T-helper 17 cell (primary cell): ENCODE measurements at places on chromosomes 3 and 15.
A peak's percentile ranks its signal among the peaks of the same experiment; 100 is the strongest.

- H3K36me3 ChIP-seq = no peaks in the 10 kb centered on the region
- no peak for DNase-seq
- H3K27me3 ChIP-seq = peaks cover 34% of the 10 kb centered on the region
- H3K27ac ChIP-seq = no peak overlapping the region
- no peak overlapping the region for H3K4me3 ChIP-seq
- no peaks in the 10 kb centered on the region for H3K4me1 ChIP-seq
These were observed 90.3 kb downstream of the ASB7 start for GRCh38 chr15:100692671-100693070.

- peaks cover 14% of the 10 kb centered on the region for H3K36me3 ChIP-seq
- H3K27ac ChIP-seq = peak overlapping the region; percentile 37
- H3K4me1 ChIP-seq = peaks cover 25% of the 10 kb centered on the region
- no peaks in the 10 kb centered on the region for H3K27me3 ChIP-seq
These were observed 70.9 kb downstream of the AAGAB start for GRCh38 chr15:67183443-67184169.

DNA sequence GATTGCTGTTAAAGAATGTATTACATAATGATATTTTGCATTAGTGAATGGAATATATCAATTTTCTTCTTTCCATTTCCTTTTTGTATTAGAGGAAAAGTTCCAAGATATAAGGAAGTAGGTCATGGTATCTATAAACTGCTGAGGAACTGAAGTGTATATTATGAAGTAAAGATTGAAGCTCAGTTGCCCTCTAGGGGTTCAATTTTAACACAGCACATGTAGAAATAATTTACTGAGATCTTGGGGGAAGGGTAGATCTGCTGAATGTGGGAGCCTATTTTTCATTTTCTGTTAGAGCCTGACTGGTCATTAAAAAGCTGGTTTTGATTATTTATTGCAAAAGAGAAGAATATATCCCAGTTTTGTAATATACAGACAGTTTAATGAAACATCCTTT lies 45.2 kb downstream of the CMC1 start:
- H3K27me3 ChIP-seq = no peaks in the 10 kb centered on the region
- H3K4me3 ChIP-seq = no peak overlapping the region
- DNase-seq = no peak
- H3K36me3 ChIP-seq = no peaks in the 10 kb centered on the region
- peaks cover 11% of the 10 kb centered on the region for H3K4me1 ChIP-seq

- no peak for DNase-seq
- no peak overlapping the region for H3K4me3 ChIP-seq
- H3K27me3 ChIP-seq = peaks cover 5% of the 10 kb centered on the region
- no peaks in the 10 kb centered on the region for H3K36me3 ChIP-seq
These were observed 83.7 kb upstream of the COL6A6 start for GRCh38 chr3:130433306-130433705.

GRCh38 chr3:122299872-122300460 lies 25.1 kb upstream of the CSTA start:
- peak; percentile 32 for DNase-seq
- H3K36me3 ChIP-seq = no peaks in the 10 kb centered on the region
- no peak overlapping the region for H3K4me3 ChIP-seq
- H3K4me1 ChIP-seq = peaks cover 10% of the 10 kb centered on the region
- peak overlapping the region; percentile 46 for H3K27ac ChIP-seq

GRCh38 chr15:85974742-85975141 lies 104.9 kb upstream of the AGBL1 start:
- H3K4me1 ChIP-seq = peaks cover 4% of the 10 kb centered on the region
- H3K36me3 ChIP-seq = peaks cover 2% of the 10 kb centered on the region
- DNase-seq = no peak
- no peak overlapping the region for H3K4me3 ChIP-seq
- H3K27me3 ChIP-seq = peaks cover 21% of the 10 kb centered on the region

DNA sequence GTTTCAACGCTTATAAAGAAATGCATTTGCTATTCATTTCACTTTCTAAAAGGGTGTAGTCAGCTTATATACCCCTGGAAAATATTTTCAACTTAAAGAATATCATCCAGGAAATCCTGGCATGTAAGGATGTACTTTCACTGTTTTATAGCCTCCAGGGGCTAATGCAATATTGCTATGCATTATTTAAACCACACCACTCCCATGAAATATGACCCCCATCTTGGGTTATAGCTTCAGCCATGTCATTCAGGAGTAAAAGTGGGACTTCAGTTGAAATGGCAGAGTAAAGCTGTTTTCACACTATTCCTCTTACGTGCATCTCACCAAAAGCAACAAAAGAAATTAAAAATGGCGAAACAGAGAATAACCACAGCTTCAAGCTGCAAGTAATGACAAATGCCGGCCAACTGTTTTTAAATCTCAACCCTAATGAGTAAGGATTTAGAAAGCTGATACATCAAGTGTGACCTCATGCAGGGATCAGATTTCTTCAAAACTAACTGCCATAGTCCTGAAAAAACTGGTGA lies 84.5 kb downstream of the COL6A6 start:
- no peaks in the 10 kb centered on the region for H3K4me1 ChIP-seq
- no peak for DNase-seq
- H3K36me3 ChIP-seq = no peaks in the 10 kb centered on the region
- no peak overlapping the region for H3K4me3 ChIP-seq

- H3K4me3 ChIP-seq = peak overlapping the region; percentile 76
- H3K4me1 ChIP-seq = peaks cover 7% of the 10 kb centered on the region
- peaks cover 47% of the 10 kb centered on the region for H3K27me3 ChIP-seq
- DNase-seq = no peak
These were observed 154.7 kb upstream of the GOLIM4 start for GRCh38 chr3:168250415-168250861.

DNA sequence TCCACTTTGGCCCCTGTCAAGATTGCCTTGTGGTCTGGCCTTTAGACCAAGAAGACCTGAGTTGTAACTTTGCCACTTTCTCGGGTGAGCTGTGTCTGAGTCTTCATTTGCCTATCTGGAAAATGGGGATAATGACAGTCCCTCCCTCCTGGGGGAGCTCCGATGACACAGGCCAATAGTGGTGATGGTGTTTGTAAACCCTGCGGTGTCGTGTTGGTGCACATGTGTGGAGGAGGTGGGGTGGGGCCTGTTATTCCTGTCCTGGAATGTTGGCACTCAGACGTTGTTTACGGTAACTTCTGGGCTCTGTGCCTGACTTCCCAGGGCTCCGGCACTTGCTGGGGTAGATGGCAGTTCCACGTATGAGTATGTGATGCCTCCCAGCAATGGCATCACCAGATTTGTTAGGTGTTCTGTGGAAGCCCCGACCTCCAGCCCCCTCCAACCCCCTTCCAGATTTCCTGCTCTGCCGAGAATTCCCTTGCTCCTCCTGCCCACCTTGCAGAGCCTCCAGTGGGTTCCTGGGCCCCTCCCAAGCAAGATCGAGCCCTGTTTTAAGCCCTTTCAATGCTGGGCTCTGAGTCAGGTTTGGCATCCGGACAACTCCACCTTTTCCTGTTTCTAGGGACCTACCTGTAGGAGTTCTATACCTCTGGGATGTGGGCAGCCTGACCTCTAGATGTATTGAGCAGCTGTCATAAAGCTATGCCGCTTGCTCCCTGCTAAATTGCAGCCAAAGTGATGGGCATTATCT lies 31.4 kb downstream of the HRH1 start:
- H3K4me3 ChIP-seq = no peak overlapping the region
- peaks cover 2% of the 10 kb centered on the region for H3K36me3 ChIP-seq
- no peak for DNase-seq

- H3K4me1 ChIP-seq = peaks cover 3% of the 10 kb centered on the region
- H3K36me3 ChIP-seq = peaks cover 3% of the 10 kb centered on the region
- H3K27me3 ChIP-seq = no peaks in the 10 kb centered on the region
- H3K27ac ChIP-seq = no peak overlapping the region
- no peak overlapping the region for H3K4me3 ChIP-seq
- no peak for DNase-seq
These were observed 12.5 kb downstream of the OXNAD1 start for GRCh38 chr3:16277471-16277870.

DNA sequence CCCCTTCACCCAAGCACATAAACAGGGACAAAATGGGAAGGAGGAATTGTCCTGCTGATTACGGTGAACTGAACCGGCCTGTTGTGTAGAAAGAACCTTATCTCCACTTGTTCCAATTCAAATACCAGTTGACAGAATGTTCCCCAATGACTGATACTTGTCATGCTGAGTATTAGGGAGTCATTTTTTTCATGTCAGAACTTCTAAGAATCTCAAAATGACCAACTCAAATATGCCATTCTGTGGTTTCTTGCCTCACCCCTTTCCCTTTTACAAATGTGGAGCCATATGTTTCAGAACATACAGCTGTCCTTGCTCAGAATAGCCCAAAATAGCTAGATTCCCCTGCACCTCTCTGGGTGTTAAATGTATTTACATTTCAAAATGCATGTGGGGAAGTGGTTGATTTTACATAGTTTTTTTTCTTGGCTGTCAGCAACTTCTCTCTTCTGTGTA lies 405.9 kb upstream of the TBL1XR1 start:
- H3K27me3 ChIP-seq = no peaks in the 10 kb centered on the region
- H3K4me1 ChIP-seq = peaks cover 43% of the 10 kb centered on the region
- H3K27ac ChIP-seq = peak overlapping the region; percentile 66
- DNase-seq = no peak
- H3K36me3 ChIP-seq = no peaks in the 10 kb centered on the region
- no peak overlapping the region for H3K4me3 ChIP-seq

DNA sequence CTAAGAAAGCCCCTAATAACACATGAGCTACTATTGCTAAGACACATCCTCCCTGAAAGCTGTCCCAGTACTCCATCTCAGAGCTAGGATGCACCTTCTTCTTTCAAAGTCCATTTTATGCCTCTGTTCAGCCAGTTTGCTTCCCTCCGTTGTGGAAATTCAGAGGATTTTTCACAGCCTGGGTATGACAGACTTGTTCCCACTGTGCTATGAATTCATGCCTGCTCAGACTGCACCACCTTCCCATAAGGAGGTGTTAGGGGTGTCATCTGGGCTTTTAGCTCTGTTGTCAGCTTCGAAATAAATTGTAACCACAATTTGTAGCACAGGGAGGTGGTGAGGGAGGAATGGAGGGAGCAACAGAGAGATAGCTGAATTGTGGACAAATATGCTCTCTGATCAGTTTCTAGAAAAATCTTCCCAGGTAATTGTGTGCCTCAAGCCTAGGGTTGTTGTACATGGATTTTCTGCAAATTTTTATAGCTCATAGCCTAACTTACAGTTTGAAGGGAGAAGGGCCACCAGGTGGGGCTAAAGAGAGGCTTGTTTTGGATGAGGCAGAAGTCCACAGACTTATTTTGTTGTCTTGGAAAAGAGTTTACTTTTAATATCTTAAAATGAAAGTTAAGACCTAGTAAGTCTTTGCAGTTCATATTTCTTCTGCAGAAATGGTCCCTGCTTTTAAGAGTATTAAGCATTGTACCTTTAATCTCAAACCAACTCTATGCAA lies 462.0 kb downstream of the PDCD6IP start:
- no peaks in the 10 kb centered on the region for H3K4me1 ChIP-seq
- H3K27ac ChIP-seq = no peak overlapping the region
- H3K36me3 ChIP-seq = no peaks in the 10 kb centered on the region
- DNase-seq = no peak

DNA sequence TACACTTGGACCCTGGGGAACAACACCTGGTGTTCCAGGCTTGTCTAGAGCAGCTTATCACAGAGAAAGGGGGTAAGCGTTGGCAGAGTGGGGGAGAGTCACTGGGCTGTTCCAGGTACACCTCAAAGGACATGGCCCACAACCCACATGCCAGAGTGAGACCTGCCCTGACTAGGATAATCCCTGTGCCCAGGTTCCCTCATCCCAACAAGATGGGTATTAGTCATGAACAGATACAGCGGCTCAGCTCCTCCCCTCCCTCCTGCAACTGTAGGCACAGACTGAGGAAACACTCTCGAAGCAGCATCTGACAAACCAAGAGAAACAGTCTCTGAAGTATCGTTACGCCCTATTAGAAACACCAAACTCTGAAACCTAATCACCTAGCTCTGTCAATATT lies 32.1 kb upstream of the RPS17 start:
- no peak overlapping the region for H3K27ac ChIP-seq
- H3K27me3 ChIP-seq = peaks cover 51% of the 10 kb centered on the region
- DNase-seq = no peak
- H3K36me3 ChIP-seq = peaks cover 8% of the 10 kb centered on the region
- no peak overlapping the region for H3K4me3 ChIP-seq
- peaks cover 2% of the 10 kb centered on the region for H3K4me1 ChIP-seq

GRCh38 chr3:145903472-145904013 lies 257.4 kb downstream of the PLOD2 start:
- no peaks in the 10 kb centered on the region for H3K36me3 ChIP-seq
- no peak overlapping the region for H3K27ac ChIP-seq
- H3K4me1 ChIP-seq = no peaks in the 10 kb centered on the region
- no peaks in the 10 kb centered on the region for H3K27me3 ChIP-seq

DNA sequence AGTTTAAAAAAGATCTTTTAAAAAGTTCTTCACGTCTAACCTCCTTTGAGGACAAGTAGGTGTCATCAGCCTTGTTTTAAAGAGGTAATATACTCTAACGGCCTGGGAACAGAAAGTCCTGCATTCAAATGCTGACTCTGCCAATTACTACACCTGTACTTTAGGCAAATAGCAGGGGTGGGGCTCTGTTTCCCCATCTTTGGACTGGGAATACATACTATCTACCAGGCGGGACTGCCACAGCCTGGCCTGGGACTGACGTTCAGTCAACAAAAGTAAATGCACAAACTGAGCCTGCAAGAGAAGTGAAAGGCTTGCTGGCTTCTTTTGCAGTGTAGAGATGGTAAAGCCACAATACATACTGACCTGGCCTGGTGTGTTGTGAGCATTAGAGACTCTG lies 107.6 kb upstream of the SPATA12 start:
- peaks cover 2% of the 10 kb centered on the region for H3K4me1 ChIP-seq
- H3K36me3 ChIP-seq = no peaks in the 10 kb centered on the region
- no peak for DNase-seq
- no peak overlapping the region for H3K27ac ChIP-seq
- H3K27me3 ChIP-seq = no peaks in the 10 kb centered on the region

GRCh38 chr3:38137615-38138348 lies 679 bp upstream of the MYD88 start:
- peak overlapping the region; percentile 99 for H3K4me3 ChIP-seq
- H3K27me3 ChIP-seq = no peaks in the 10 kb centered on the region
- H3K4me1 ChIP-seq = peaks cover 62% of the 10 kb centered on the region
- no peak for DNase-seq
- peak overlapping the region; percentile 97 for H3K27ac ChIP-seq

- H3K27ac ChIP-seq = no peak overlapping the region
- no peak for DNase-seq
- H3K36me3 ChIP-seq = peaks cover 3% of the 10 kb centered on the region
- H3K4me1 ChIP-seq = peaks cover 7% of the 10 kb centered on the region
- H3K27me3 ChIP-seq = peaks cover 54% of the 10 kb centered on the region
- no peak overlapping the region for H3K4me3 ChIP-seq
These were observed 5.1 kb downstream of the INSYN1 start for GRCh38 chr15:73747847-73748590.

DNA sequence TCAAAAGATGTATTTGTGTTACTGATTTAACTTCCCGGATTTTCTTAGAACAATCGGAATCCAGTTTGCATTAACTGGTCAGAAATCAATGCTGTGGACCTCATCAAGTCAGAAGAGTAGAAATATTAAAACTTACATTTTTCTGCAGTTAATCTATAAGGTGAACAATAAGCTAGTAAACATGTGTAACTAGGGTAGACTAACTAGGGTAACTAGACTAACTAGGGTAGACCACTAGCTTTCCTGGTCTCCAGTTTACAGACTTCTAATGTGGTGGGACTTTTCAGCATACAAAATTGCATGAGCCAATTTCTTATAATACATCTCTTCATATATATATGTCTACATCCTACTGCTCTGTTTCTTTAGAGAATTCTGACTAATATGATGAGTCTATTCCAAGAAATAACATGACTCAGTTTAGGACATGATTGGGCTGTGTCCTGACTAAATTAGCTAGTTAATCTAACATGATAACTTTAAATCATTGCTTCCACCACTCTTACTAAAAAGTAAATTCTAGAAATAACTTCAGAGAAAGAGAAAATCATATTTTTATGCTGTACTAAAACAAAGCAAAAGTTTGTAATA lies 5.3 kb downstream of the PLSCR2 start:
- peaks cover 3% of the 10 kb centered on the region for H3K36me3 ChIP-seq
- H3K27me3 ChIP-seq = no peaks in the 10 kb centered on the region
- H3K27ac ChIP-seq = peak overlapping the region; percentile 24
- H3K4me1 ChIP-seq = no peaks in the 10 kb centered on the region
